Caco-2 (cell line): ENCODE measurements at places on chromosomes 3 and 15. TPM values are rescaled to one million over a fixed set of nuclear protein-coding genes. Genes with fewer than 3 reads are reported as not detected.

Gene C15orf39
- total RNA-seq, result 48.2 and 56.8 TPM in 2 replicates

DNA sequence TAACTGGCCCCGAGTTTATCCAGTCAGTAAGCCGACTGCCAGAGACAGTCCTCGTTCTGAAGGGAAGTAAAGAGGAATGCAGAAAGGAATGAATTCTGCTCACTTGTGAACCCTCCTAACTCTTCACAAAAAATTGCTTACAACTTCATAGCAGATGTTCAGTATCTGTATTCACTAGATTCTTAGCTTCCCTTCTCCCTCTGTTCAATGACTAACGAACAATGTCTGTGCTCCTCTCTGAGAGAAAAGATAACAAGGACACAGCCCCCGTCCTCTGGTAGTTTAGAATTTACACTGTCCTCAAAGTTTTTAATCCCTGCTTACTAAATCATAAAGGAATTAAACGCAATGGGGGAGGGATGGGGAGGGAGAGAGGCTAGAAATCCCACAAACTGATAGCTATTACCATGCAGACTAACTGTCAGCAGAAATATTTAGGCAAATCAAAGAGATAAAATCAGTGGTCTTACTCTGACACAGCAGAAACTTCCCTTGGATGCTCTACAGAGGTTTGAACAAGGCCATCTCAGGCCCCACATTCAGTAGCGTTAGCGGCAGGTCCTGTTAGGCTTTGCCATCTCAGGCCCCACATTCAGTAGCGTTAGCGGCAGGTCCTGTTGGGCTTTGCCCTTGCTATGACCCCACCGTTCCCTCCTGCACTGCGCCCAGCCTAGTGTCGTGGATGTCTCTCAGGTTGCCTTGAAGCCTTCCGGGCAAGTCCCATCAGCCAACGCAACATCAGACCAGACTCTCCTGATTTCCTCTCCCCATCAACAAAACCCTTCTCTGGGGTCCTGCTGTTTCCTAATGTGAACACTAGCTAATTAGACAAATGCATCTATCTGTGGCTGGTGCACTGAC, 23.4 kb downstream of the NRROS start:
- no peak for DNase-seq

Gene LSM3
- total RNA-seq, result 19.1 and 20.5 TPM in 2 replicates

Gene TM6SF1
- not detected in 2 replicates for total RNA-seq

DNA sequence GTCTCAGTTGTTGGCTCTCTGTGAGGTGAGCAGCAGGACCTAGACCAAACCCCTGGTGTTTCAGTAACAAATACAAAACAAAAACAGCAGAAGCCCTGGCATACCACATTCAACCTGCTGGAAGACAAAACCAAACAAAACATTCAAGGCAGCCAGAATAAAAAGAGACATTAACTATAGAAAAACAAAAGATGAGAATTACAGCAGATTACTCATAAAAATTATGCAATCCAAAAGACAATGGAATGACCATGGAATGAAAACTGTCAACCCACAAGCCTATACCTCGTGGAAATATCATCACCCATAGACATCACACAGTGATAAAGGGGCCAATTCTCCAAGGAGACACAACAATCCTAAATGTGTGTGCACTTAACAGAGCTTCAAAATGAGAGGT, 106.0 kb upstream of the IQSEC1 start:
- no peak for DNase-seq

DNA sequence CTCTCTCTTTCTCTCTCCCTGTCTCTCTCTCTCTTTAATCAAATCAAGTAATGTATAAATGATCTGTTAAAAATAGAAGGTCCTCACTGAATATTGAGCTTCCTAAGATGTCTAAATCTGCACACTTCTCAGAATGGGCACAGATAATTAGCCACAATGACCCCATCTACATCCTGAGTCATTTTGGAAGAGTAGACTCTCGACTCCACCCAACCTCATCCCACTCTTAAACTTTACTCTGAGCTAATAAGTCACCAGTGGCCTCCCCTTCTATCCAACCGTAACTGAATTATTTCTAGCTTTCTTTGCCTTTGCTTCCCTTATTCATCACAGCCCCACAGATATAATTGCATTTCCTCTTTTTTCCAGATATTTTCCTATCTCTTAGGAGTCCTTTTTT, 326.5 kb upstream of the ZNF717 start:
- no peak for DNase-seq

- DNase-seq, result no peak
These were observed 7.9 kb upstream of the SOX2 start for GRCh38 chr3:181703601-181704420.

DNA sequence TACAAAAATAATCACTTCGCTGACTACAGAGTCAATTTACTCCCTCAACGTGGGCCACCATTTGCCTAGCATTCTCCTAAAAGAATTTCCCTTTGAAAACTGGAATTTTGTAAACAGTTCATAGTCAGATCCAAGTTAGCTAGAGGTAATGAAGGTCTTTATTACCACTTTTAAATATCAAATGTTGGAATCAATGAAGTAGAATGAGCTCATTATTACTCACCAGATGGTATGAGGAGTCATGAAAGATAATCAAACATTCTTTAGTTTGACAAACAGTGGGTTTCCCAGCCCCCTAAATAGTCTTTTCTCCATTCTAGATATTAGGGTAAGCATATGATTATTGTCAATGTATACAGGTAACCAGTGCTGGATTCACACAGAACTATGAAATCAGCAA, 455.7 kb upstream of the THBS1 start:
- DNase-seq, result no peak

GRCh38 chr3:111210866-111211564, 139.4 kb downstream of the NECTIN3 start:
- DNase-seq, result no peak

DNA sequence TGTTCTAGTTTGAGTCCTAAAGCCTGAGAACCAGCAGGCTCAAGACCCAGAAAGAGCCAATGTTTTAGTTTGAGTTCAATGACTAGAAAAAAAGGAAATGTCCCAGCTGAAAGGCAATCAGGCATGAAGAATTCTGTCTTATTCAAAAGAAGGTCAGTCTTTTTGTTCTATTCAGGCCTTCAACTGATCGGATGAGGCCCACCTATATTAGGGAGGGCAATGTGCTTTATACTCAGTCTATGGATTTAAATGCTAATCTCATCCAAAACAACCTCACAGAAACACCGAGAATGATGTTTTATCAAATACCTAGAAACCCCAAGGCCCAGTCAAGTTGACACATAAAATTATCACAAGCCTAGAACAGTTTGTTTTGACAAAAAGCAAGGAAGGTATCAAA, 4.0 kb downstream of the MNS1 start:
- no peak for DNase-seq

DNA sequence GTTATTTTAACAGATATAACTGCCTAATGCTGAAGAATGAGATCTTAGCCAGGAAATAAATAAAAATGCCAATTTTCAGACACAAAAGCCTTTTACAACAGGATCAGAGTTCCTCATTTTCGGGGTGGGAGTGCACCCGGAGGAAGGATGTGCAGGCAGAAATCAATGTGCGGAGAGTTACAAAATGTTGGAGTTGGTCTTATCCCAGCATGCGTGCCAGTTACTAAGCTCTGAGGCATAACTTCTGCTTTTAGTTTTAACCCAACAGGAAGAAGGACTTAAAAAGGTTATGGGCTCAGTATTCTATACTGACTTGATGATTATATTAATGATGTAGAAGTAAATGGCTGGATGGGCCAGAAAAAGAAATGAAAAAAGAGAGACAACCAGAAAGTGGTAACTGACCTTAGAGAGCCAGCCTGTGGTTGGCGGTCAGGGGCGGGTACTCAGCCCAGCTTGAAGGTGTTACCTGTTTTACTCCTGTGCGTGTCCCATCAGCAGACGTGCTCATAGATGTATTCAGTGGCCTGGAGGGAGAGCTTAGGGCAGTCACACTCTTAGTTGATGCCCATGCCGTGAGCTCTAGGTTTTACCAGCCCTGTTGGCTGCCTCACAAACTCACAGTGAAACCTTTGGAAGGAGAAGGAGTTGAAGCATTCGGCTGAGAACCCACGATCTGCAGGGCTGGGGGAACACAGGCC, 164.7 kb downstream of the SV2B start:
- DNase-seq, result no peak

GRCh38 chr3:119292666-119293065, 1.5 kb upstream of the ARHGAP31 start:
- no peak for DNase-seq
